Adrenal gland (tissue), 19 donors: ENCODE measurements at places on chromosomes 4 and X. TPM values are rescaled to one million over a fixed set of nuclear protein-coding genes. Genes with fewer than 3 reads are reported as not detected.

Gene DDX53
- total RNA-seq, result not detected

Gene BANK1
- 2.9 TPM for total RNA-seq

Gene TCP11X2
- total RNA-seq, result not detected

Gene RTL5
- 1.3 TPM for total RNA-seq

GRCh38 chrX:107599450-107599861, 28.9 kb upstream of the PRPS1 start:
- H3K36me3 ChIP-seq, result no peaks in the 10 kb centered on the region
- H3K27me3 ChIP-seq, result peaks cover 12% of the 10 kb centered on the region
- H3K4me3 ChIP-seq, result no peak overlapping the region
- no peaks in the 10 kb centered on the region for H3K4me1 ChIP-seq

GRCh38 chr4:81052119-81053068, 21.9 kb downstream of the BMP3 start:
- no peaks in the 10 kb centered on the region for H3K36me3 ChIP-seq
- no peak overlapping the region for H3K27ac ChIP-seq
- peak; percentile 23 for DNase-seq
- no peaks in the 10 kb centered on the region for H3K27me3 ChIP-seq
- no peak overlapping the region for H3K4me3 ChIP-seq

- H3K27me3 ChIP-seq, result no peaks in the 10 kb centered on the region
- no peak overlapping the region for H3K27ac ChIP-seq
- H3K4me3 ChIP-seq, result no peak overlapping the region
- H3K4me1 ChIP-seq, result no peaks in the 10 kb centered on the region
These were observed 651.5 kb downstream of the CENPC start for GRCh38 chr4:66893807-66894206.

GRCh38 chrX:71222929-71223328, at the start of gene GJB1:
Gene GJB1, plus strand, starts transcription at chrX:71223224. Its CDS starts 484 bp downstream, at chrX:71223708.
- no peaks in the 10 kb centered on the region for H3K4me1 ChIP-seq
- no peak within 1 kb of the TSS for H3K4me3 ChIP-seq
- H3K27ac ChIP-seq, result no peak within 1 kb of the TSS
- H3K36me3 ChIP-seq, result no peaks in the 10 kb centered on the region
- peaks cover 3% of the 10 kb centered on the region for H3K27me3 ChIP-seq
- no peak for DNase-seq

DNA sequence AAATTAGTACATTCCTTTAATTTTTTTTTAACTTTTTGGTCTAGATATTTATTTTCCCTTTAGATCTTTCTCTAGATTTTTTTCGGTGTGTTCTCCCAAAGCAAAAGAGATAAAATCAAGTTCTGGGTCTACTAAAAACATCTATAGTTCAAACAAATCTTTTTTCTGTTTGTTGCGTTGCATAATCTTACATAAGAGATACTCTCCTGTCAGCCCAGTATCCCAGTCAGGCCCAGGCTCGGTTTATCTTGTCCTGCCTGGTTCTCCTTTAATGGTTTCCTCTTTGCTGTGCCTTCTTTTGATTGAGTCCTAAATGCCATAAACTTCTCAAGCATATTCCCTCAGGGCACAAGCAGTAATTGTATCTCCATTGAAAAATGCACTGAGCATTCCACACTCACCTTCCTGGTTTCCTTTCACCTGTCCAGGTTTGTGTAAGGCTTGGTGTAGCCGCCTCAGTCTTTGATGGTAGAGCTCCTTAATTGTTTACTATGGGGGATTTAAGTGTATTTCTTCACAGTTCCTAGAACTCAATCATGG, 104.9 kb downstream of the TMEM131L start:
- no peak overlapping the region for H3K4me3 ChIP-seq
- DNase-seq, result no peak
- no peaks in the 10 kb centered on the region for H3K4me1 ChIP-seq
- H3K36me3 ChIP-seq, result no peaks in the 10 kb centered on the region

- H3K36me3 ChIP-seq, result no peaks in the 10 kb centered on the region
- no peaks in the 10 kb centered on the region for H3K27me3 ChIP-seq
- H3K4me1 ChIP-seq, result no peaks in the 10 kb centered on the region
- H3K27ac ChIP-seq, result no peak overlapping the region
- no peak for DNase-seq
- H3K4me3 ChIP-seq, result no peak overlapping the region
These were observed 232.2 kb upstream of the UGT8 start for GRCh38 chr4:114366368-114366767.

DNA sequence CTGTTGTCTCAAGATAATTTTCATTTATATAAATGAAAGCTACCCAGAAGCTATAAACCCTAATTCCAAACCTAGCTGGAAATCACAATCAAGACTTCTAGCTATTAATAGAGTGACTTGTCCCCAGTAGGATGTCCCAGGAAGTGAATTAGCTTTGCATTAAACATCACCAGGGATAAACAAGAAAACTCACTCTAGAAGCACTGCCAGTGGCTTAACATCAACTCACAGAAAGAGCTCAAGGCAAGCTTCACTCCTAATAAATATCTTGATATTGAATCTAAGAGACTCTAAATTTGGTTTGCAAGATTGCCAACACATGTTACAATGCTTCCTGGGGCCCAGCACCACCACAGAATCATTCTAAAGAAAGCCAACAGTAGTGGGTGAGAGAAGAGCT, 468.7 kb upstream of the FAM241A start:
- DNase-seq, result no peak
- no peaks in the 10 kb centered on the region for H3K4me1 ChIP-seq
- H3K36me3 ChIP-seq, result no peaks in the 10 kb centered on the region
- H3K27ac ChIP-seq, result no peak overlapping the region
- no peak overlapping the region for H3K4me3 ChIP-seq
- H3K27me3 ChIP-seq, result no peaks in the 10 kb centered on the region

GRCh38 chr4:151530230-151530629, 121.3 kb downstream of the FHIP1A start:
- DNase-seq, result no peak
- H3K27ac ChIP-seq, result no peak overlapping the region
- H3K4me1 ChIP-seq, result no peaks in the 10 kb centered on the region

DNA sequence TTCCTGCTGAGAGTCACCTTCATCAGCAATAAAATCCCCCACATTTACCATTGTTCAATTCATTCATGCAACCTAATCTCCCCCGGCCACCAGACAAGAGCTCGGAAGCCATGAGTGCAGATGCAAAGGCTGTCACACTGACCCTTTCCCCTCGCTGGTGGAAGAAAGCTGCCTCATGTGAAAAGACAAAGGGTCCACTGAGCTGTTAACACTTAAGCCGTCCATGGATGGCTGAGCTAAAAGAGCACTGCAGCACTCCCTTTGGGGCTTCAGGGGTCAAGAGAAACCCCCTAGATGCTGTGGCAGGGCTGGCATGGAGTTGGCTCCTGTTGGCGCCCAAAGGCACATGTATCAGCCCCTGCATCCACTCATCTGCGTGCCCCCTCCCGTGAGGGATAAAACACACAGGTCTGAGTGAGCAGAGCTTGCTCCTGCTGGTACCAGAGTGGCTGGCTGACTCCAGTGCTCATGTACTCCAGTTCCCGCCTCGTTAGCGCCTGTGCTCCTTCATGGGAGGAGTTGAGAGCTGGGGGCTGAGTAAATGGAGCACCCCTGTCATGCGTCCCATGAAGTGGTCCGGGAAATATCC, 216.5 kb downstream of the PDHA2 start:
- no peaks in the 10 kb centered on the region for H3K4me1 ChIP-seq
- no peaks in the 10 kb centered on the region for H3K27me3 ChIP-seq
- H3K36me3 ChIP-seq, result no peaks in the 10 kb centered on the region
- H3K27ac ChIP-seq, result no peak overlapping the region
- DNase-seq, result no peak
- H3K4me3 ChIP-seq, result no peak overlapping the region

DNA sequence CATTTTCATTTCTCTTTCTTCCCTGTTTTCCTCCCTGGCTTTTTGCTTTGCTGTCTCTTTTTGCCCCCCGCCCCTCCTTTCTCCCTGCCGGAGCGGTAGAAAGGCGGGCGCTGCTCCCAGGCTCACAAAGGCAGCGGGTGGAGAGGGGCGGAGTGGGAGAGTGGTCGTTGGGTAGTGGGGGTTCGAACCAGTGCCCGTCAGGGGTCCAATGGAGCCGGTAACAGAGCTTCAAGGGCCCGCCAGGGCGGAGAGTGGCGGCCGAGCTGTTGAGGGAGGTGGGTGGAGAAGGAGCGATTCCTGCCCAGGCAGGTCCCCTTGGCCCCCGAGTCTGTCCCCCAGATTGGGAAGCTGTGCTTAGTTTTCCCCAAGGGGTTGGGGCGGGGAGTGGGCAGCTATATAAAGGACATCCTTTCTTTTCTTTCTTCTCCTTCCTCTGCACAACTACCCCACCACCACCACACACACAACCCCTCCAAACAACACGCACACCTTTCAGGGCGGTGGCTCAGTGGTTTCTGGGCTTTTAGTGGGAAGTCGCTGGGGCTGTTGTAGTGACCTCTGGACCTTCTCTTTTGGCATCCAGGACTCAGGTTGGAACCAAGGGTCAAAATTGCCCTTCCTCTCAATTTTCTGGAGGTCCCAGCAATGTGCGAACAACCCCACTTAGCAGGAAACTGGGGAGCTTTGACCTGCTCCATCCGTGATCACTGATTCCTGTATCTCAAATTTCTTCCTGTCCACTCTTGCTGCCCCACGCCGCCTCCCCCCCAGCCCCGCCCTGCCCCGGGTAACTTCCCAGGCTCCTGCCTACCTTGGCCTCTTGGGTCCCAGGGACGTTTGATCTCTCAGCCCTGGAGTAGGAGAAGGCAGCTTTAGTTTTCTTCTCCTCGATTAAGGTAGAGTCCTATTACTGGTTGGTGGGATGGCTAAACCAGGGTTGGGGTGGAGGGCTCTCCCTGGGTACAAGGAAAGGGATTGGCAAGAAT, 1.9 kb downstream of the EFNB1 start:
- no peaks in the 10 kb centered on the region for H3K4me1 ChIP-seq
- no peak for DNase-seq
- H3K27ac ChIP-seq, result peak overlapping the region; percentile 65

DNA sequence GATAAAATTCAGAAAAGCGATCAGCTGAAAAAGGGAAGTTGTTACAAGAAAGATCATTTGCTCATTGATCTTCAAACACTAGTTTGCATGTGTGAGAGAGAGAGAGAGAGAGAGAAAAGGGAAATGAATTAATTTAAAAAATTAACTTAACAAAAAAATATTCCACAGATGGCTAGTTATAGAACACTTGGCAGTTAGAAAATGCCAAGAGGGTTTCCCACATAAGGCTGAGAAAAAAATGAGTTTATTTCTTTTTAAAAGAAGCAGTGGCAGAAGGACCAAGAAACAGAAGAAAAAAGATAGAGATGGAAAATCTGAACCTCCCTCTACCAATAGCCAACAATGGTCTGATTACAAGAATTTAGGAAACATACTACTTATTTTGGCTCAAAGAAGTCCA, 47.1 kb downstream of the FGF13 start:
- no peaks in the 10 kb centered on the region for H3K36me3 ChIP-seq
- no peak overlapping the region for H3K4me3 ChIP-seq
- no peaks in the 10 kb centered on the region for H3K4me1 ChIP-seq
- H3K27ac ChIP-seq, result no peak overlapping the region

- no peaks in the 10 kb centered on the region for H3K27me3 ChIP-seq
- no peaks in the 10 kb centered on the region for H3K4me1 ChIP-seq
- DNase-seq, result no peak
These were observed 25.6 kb downstream of the RPA4 start for GRCh38 chrX:96909291-96909690.

DNA sequence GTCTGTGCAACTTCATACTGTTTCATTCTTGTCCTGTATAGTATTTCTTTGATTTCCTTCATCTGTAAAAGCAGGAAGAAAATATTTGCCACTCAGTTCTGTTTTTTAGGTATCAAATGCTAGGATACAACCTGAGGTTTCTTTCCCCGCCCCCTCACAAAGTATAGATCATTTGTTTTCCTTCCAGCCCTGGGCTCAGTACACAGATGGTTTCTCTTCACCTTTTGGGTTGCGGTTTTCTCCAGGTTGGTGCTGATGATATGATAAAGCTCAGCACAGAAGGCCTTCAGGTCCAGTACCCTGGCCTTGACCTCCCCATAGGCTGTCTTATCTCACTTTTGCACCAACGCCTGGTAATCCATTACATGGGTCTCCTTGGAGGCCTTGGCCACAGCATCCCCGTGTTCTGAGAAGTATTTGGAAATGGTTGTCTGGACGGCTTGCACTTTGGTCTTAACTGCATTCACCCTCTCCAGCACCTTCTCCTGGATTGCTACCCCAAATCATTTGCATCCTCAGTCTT, 35.2 kb downstream of the PTTG2 start:
- H3K27ac ChIP-seq, result no peak overlapping the region
- H3K4me1 ChIP-seq, result peaks cover 9% of the 10 kb centered on the region
- H3K4me3 ChIP-seq, result no peak overlapping the region
- H3K27me3 ChIP-seq, result no peaks in the 10 kb centered on the region
- no peak for DNase-seq

DNA sequence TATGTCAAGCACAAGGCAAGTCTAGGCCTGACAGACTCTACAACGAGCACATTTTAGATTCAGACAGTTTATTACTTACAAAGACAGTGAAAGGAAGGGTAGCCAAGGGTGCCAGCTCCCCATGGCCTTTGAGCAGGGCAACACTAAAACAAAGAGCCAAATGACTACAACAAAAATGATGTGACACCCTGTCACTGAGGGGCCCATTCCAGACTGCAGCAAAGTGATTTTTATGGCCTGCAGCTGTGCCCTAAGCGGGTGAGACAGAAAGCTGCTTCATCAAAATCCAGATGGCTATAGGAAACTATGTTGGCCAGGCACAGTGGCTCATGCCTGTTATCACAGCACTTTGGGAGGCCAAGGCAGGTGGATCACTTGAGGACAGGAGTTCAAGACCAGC, 13.4 kb upstream of the RP2 start:
- DNase-seq, result no peak
- no peak overlapping the region for H3K27ac ChIP-seq
- H3K36me3 ChIP-seq, result no peaks in the 10 kb centered on the region

- H3K4me3 ChIP-seq, result no peak within 1 kb of the TSS
- DNase-seq, result peak; percentile 80
These were observed at the start of gene ZNF41 for GRCh38 chrX:47482512-47483305. Gene ZNF41, minus strand, starts transcription at chrX:47483222. Its CDS starts 15,741 bp downstream, at chrX:47467481.

DNA sequence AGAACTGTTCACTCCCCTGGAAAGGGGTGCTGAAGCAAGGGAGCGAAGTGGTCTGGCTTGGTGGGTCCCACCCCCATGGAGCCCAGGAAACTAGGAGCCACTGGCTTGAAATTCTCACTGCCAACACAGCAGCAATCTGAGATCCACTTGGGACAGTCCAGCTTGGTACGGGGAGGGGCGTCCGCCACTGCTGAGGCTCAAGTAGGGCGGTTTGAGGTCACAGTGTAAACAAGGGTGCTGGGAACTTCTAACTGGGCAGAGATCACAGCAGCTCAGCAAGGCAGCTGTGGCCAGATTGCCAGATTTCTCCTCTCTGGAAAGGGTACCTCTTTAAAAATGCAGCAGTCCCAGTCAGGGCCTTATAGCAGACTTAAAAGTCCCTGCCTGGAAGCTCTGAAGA, 53.9 kb upstream of the GALNTL6 start:
- no peaks in the 10 kb centered on the region for H3K4me1 ChIP-seq
- H3K36me3 ChIP-seq, result no peaks in the 10 kb centered on the region
- no peaks in the 10 kb centered on the region for H3K27me3 ChIP-seq
- no peak for DNase-seq

DNA sequence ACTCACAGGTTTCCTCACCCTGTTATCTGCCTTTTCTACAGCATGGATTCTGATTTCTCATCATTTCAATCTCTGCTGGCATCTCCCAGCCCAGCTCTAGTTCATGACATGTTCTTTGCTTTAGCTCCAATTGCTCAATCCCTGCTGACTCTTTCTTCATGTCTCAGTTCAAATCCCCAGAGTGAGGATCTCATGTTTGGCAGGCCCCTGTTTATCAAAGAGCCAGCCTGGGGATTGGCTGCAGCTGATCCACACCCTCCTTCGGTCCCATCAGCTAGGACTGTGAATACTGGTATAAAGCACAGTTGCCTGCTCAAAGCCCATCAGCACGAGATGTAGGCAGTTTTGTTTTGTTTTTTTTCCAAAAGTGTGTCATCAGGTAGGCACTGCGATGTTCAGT, 14.4 kb upstream of the CC2D2A start:
- H3K27ac ChIP-seq, result no peak overlapping the region
- DNase-seq, result peak; percentile 38
- no peak overlapping the region for H3K4me3 ChIP-seq
- H3K36me3 ChIP-seq, result no peaks in the 10 kb centered on the region
- H3K27me3 ChIP-seq, result no peaks in the 10 kb centered on the region
